ENCODE measurements at places on chromosomes 1 and 21.

DNA sequence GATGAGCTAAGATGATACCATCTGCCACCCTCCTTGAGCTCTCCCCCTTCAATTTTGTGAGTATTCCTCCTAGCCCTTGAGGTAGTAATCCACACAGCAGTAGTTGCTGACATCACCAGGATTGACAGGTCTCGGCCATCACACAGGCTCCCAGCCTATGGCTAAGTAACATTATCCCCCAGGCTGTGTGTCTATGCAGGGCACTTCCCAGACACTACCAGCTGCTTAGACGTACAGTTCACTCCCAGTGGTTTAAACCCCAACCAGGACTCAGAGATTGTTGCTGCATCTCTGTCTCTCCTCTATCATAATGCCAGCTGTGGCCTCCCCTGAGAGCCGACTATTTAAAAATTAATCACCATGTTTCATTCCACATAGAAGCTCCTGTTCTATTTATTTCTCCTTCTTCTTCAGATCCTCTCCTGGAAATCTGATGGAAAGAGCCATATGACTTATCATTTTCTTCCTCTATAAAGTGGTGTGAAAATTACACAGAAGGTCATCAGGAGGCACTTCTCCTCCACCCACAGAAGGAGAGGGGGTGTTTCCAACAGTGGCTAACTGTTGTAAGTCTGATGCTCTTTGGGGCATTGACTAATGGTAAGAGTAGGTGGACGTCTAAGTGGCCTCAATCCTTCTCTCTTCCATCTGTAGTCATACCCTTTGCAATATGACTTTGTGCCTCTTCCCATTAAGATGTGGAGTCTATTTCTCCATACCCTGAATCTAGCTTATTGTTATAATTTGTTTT is 396.3 kb downstream of the SETD4 start:
- no peak for DNase-seq

GRCh38 chr1:87230501-87230900 is 98.2 kb upstream of the LMO4 start:
- DNase-seq = no peak

- DNase-seq = no peak
These were observed 498.7 kb upstream of the NFIA start for GRCh38 chr1:60583696-60584095.

GRCh38 chr1:177286396-177286795 is 115.6 kb downstream of the BRINP2 start:
- no peak for DNase-seq

GRCh38 chr21:45824546-45825215 is 156.9 kb upstream of the COL6A1 start:
- DNase-seq = no peak

DNA sequence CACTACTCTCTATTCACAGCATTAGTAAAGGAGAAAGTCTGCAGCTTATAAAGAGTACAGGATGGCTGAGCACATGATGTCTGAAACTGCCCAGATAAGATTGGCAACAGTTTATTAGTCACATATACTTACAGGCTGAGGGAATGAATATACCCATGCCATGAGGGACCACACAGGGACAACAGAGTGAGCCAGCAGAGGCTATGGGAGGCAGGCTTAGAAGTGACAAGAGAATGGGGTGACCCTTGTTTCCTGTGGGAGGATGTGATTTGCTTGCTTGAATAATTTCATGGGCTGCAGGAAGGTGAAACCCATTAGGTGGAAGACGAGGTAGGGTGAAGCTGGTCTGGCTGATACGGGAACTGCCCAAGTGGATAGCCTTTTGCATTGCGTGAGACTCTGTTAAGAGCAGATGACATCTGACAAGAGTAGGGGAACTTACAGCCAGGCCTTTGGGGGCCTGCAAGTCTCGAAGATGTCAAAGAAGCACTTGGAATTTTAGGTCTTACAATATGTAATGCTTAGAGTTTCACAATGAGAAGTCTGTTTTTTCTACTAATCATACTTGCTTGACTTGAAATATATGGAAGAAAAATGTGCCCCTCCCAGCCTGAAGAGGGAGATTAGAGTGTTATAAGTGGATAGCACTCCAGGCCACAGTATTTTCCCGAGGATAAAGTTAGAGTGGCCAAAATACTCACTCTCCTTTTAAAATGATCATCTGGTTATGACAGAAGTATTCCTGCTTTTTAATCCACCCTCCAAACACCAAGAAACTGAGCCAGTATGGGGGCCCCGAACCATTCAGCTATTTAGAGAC is 34.6 kb upstream of the TNFSF4 start:
- DNase-seq = no peak

DNA sequence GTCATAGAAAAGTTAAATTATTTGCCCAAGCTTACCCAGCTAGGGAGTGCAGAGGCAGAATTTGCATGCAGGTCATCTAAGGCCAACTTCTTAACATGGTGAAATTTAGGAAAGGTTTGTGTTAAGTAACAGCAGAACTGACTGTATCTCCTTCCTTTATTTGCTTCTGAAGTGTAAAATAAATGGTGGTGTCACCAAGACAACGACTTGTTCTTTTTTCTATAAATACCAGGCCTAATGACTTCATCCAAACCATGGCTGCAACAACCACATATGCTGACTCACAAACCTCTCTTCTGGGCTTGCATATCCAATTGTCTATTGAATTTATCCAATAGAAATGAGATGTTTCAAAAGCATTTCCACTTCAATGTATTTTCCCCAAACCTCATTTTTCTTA is 19.1 kb downstream of the COL24A1 start:
- no peak for DNase-seq

DNA sequence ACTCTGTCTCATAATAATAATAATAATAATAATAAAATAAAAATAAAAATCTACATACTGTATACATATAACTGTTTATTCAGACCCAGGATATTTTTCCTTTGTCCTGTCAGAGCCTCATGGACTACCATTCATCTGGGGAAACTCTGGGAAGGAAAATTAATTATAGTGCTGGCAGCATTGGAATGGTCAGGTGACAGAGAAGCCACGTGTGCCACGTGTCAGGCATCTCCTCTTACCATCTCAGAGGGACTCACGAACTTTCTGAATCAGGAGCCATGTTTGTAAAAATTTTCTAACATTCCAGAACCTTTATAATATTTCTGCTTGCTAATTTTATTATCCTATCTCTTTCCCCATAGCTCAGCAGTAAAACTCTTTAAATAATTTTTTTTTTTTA is 97.8 kb upstream of the HNRNPU start:
- DNase-seq = no peak

DNA sequence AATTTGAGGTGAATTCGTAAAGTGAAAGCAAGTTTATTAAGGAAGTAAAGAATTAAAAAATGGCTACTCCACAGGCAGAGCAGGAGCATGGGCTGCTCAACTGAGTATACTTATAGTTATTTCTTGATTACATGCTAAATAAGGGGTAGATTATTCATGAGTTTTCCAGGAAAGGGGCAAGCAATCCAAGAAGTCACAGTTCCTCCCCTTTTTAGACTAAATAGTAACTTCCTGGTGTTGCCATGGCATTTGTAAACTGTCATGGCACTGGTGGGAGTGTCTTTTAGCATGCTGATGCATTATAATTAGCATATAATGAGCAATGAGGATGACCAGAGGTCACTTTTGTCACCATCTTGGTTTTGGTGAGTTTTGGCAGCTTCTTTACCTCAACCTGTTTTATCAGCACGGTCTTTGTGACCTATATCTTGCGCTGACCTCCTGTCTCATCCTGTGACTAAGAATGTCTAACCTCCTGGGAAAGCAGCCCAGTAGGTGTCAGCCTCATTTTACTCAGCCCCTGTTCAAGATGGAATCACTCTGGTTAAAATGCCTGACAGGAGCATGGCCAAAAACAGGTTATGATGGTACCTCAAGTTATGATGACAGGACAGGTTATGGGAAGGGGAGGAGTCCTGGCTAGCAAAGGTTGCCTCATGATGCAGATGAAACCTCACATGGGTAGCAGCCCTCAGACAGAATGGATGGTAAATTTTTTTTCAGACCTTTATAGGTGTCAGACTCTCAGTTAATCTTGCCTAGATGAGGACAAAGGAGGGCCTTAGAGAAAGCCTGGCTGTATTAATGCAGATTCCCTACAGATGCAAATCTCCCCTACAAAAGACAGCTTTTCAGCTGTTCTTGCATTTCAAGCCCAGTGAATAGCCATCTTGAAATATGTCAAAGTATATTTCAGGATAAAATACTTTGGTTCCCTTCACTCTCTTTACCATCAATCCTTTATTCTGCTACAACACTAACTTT is 49.7 kb downstream of the SIPA1L2 start:
- DNase-seq = peak; percentile 50

GRCh38 chr1:23367451-23367790 is 2.2 kb downstream of the ZNF436 start:
- DNase-seq = no peak

- no peak for DNase-seq
These were observed 3.9 kb downstream of the PLA2G2D start for GRCh38 chr1:20115479-20115878.

DNA sequence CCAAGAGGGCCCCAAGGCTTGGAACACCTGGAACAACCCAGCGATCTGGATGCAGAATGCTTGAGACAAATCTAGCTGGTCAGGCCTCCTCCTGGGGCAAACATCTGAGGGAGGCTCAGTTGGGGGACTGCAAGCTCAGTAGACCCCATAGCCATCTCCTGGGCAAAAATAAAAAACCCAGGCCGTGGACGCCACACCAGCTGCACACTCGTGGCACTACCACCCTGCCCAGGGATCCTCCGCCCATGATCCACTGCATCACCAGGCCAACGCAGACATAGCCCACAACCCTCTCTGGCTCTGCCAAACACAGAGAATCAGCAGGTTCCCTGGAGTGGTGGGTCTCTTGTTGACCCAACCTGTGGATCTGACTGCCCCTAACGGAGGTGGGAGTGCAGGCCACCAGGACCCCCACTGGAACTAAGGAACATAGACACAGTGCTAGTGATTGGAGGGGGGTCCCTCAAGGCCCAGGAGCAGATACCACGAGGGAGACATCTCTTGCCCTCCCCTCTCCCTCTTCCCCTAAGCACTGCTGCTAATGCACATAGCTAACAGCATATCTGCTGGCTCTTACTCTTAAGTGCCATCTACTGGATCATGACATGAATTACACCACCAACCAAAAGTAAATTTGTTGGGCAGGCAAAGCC is 147.2 kb downstream of the CHD1L start:
- peak; percentile 45 for DNase-seq
